ENCODE measurements at places on chromosomes 3 and 15.

GRCh38 chr3:42122261-42123011, 31.3 kb downstream of the TRAK1 start:
- DNase-seq = no peak

DNA sequence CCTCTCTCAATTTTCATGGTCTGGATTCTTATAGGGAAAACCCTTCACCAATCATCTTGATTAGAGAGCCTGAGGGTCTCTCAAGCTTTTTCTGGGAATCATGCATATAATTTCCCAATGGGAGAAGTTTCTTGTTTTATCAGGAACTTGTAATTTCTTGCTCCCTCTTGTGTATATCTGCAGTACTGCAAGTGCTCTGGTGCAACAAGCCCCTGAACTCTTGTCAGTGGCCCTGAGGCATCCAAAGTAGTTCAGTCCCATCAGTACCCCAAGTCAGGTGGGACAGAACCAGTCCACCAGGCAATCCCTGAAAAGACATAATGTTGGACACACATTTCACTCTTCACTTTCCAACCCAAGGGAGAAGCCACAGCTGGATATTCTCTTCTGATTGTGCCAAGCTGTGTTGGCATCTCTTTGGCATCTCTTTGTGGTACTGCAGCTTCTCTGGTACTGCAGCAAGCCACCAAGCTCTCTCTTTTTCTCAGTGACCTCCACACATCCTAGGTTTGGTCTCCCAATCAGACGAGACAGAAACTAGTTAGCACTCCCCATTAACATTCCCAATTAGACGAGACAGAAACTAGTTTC, 214.5 kb downstream of the ZIC4 start:
- no peak for DNase-seq

DNA sequence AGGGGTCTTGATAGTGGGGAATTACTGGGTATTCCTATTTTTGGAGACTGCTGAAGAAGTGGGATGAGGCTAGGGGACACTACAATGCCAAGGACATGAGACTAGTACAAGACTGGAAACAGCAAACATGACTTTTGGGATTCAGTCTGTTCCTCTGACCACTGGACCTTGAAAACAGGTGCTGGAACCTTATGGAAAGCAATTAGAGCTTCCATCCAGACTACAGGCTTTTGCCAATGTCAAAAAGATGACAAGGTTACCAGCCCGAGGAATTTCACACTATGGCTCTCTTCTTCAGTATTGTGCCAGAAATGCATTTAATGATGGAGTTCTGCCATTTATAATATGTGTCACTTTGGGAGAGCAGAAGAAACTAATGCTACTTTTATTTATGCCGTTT, 282.6 kb downstream of the GAP43 start:
- no peak for DNase-seq

GRCh38 chr3:197431346-197431910, 124.3 kb downstream of the BDH1 start:
- DNase-seq = no peak

All from activated naive CD4-positive, alpha-beta T cell treated with anti-CD3 and anti-CD28 coated beads, Interleukin-2, amount 10 ng/mL, durations not matched to agents 7 days and 5 days (primary cell).